Left forelimb (tissue), 1 donor: ENCODE measurements at places on chromosomes 16 and 17.

DNA sequence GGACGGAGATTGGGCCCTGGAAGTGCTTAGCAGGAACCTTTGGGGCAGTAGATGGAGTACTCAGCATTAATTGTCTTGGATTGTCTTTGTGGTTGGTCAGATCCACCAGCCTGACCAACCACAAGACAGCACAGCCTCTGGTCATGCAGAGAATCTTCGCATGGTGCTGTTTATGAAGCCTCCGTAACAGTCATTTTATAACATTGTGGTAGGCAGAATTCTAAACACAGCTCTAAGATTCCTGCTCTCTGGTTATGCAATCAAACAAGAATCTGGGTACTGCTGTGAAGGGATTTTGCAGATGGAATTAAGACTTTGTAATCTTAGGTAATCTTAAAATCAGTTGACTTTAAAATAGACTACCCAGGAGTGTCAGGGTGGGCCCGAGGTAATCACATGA, 312.2 kb upstream of the GOT2 start:
- no peak for DNase-seq

GRCh38 chr16:86452451-86452850, 57.9 kb upstream of the FOXF1 start:
- DNase-seq = no peak

- DNase-seq = no peak
Observed at GRCh38 chr17:4605826-4606225, 21.5 kb downstream of the SMTNL2 start.

- no peak for DNase-seq
Observed at GRCh38 chr17:50956409-50956749, 90.2 kb upstream of the TOB1 start.

GRCh38 chr16:24729951-24730815, 732 bp downstream of the TNRC6A start:
- DNase-seq = no peak

- DNase-seq = no peak
Observed at GRCh38 chr17:79815836-79816461, 19.1 kb upstream of the CBX8 start.

GRCh38 chr17:7435676-7436555, 681 bp downstream of the TMEM102 start:
- DNase-seq = no peak

- no peak for DNase-seq
Observed at GRCh38 chr17:45226576-45226975, 4.9 kb downstream of the FMNL1 start.

GRCh38 chr16:64481497-64481896, 640.4 kb downstream of the CDH11 start:
- no peak for DNase-seq

- no peak for DNase-seq
Observed at GRCh38 chr17:45031231-45032173, 19.9 kb downstream of the DCAKD start.

- DNase-seq = no peak
Observed at GRCh38 chr17:72118335-72119076, 2.3 kb upstream of the SOX9 start.

DNA sequence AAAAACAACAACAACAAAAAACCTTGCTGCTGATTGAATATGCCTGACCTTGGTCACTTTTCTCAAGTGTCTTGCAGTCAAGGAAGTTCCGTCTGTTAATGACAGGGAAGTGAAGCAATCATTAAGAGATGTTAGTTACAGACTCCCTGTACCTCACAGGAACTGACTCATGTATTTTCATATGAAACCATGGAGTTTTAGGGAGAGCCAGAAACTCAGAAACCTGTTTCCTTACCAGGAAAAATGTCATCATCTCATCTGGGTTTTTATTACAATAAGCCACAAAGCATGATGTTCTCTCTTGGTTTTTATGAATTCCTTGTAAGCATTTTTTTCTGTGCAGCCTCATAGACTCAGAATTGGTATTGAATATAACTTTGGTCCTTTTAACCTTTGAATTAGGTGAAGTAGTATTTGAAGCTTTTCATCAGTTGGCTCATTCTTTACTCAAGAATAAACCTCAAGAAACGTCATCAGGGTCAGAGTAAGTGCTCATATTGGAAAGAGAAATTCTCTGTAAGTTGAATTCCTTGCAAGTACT, 10.3 kb downstream of the LYRM1 start:
- DNase-seq = no peak

- DNase-seq = no peak
Observed at GRCh38 chr17:51006601-51007000, 114.1 kb downstream of the SPAG9 start.

DNA sequence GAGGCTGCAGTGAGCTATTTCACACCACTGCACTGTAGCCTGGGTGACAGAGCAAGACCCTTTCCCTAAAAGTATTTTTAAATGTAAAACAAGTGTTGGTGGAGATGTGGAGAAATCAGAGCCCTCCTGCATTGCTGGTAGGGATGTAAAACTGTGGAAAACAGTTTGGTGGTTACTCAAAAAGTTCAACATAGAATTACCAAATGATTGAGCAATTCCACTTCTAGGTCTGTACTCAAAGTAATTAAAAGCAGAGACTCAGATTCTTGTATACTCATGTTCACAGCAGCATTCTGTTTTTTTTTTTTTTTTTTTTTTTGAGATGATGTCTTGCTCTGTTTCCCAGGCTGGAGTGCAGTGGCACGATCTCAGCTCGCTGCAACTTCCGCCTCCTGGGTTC, 141.8 kb downstream of the PITPNC1 start:
- DNase-seq = no peak

DNA sequence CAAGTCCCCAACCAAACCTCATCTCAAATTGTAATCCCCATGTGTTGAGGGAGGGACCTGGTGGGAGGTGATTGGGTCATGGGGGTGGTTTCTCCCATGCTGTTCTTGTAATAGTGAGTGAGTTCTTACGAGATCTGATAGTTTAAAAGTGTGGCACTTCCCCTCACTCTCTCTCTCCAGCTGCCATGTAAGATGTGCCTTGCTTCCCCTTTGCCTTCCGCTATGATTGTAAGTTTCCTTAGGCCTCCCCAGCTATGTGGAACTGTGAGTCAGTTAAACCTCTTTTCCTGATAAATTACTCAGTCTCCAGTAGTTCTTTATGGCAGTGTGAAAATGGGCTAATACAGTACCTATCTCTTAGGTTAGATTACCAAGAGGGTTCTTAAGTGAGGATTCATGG, 5.8 kb downstream of the PMFBP1 start:
- DNase-seq = no peak

DNA sequence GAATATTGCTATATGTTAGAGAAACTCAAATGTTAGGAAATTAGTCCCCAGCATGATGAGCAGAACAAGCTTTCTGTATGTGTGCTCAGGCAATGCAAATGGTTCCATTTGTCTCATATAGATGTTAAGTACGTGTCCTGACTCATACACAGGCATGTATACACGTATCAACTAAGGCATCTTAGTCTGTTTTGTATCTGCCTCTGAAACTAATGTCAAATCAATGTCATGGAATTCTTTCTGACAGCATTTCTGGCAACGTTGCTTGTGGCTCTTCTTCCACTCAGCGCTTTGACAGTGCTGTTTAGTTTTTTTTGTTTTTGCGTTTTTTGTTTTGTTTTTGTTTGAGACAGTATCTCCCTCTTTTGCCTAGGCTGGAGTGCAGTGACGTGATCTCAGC, 111.9 kb downstream of the CNTNAP4 start:
- no peak for DNase-seq

DNA sequence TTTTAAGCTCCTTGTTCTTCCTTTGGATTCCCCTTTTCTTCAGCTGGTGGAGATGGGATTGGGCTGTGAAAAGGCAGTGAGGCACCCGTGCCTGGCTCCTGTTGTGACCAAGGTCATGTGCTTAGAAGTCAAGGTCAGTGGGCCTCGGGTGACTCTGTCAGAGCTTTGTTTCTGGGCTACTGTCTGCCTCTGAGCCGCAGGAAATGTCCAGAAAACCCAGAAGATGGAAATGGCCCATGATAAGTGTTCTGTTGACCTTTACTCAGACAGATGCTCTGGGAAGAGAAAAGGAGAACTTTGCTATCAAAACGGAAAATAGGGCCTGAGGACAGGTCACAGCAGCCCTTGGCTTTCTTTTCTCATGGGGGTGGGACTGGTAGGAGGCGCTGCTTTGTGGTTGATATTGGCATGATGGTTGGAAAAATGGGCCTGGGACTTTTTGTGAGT, 2.9 kb downstream of the ABCC1 start:
- DNase-seq = no peak

- DNase-seq = no peak
Observed at GRCh38 chr17:62024866-62025265, 40.2 kb downstream of the MED13 start.

DNA sequence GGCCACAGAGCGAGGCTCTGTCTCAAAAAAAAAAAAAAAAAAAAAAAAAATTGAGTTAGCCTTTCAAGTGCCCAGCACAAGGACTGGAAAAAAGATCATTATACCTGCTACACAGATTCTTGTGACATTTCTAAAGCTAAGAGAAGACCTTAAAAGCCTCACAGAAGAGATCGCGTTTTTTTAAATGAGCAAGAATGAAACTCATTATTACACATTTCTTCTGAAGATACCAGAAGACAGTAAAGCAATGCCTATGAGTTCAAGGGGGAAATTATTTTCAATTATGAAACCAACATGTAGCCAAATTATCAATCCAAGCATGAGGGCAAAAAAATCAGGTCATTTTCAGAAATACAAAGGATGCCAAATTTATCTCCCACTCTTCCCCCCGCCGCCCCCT, 56.8 kb downstream of the MED13 start:
- no peak for DNase-seq
